Stimulated activated CD4-positive, alpha-beta T cell treated with anti-CD3 and anti-CD28 coated beads, TNF-alpha, amount 100 ng/mL, for 1 hour (primary cell): ENCODE measurements at places on chromosomes 5 and 9.

DNA sequence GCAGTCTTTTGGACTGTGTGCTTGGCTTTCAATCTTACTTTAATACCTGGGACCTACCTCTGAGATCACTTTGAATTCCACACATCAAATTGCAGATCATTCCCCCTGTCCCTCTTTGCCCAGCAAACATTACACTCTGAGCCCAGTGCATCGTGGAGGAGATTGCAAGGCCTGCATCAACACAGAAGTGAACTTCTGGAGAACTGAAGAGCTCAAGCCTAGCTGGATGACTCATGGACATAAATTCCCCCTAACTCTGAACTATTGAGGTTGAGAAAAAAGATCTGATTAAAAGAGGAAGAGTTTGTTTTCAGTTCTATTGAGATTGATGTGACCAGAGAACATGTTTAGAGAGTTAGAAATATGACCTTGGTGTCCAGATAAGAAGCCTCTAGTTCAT lies 316.0 kb upstream of the DMAC1 start:
- no peak for DNase-seq

GRCh38 chr9:91580136-91580535 lies 156.5 kb upstream of the NFIL3 start:
- DNase-seq = no peak

DNA sequence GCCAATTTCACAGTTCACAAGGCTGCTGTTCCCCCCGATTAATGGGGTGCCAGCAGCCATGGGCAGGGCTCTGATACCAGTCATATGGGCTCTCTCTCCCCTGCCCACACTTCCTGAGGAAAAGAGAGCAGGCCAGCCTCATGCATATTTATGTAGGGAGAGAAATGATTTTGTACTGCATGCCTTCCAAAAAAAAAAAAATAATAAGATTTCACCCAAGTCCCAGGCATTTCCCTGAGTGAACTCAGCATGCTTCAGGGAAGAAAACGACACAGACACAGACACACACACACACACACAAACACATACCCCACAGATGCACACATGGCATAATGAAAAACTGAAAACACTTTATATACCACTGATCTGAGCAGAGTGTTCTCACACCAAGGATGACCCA lies 232.8 kb downstream of the ASTN2 start:
- no peak for DNase-seq

DNA sequence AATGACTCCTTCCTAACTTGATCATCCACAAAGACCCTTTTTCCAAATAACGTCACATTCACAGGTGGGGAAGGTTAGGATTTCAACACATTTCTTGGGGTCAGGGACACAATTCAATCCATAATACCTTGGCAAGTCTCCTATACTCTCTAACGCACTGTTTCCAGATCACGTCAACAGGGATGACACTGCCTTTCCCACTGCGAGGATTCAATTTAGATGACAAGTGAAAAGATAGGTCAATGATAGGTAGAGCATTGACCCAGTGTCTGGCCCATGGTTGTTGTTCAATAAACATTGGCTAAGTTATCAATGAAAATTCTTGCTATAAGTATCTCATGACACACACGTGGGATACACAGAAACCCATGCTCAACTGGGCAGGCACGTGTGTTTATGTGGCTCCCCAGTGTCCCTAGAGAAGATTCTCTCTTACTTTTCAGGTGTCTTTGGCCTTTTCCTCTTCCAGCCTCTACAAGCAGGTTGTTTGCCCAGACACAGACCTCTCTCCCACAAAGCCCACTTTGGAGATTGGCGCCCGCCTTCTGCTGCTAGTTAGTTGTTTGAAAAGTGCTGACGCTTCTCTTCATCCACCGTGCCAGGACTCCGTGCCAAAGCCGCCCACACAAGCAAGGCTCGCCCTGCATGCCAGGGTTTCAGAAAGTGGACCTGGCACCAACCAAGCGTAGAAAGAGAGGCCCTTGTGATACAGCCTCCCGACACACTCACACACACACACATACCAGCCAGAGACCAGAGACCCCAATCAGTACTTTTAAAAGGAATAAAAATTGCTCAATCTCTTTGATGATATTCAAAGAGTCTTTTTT lies 594.5 kb downstream of the BNC2 start:
- DNase-seq = no peak

- DNase-seq = no peak
Measured at GRCh38 chr9:3181049-3181953, 337.4 kb upstream of the PUM3 start.

DNA sequence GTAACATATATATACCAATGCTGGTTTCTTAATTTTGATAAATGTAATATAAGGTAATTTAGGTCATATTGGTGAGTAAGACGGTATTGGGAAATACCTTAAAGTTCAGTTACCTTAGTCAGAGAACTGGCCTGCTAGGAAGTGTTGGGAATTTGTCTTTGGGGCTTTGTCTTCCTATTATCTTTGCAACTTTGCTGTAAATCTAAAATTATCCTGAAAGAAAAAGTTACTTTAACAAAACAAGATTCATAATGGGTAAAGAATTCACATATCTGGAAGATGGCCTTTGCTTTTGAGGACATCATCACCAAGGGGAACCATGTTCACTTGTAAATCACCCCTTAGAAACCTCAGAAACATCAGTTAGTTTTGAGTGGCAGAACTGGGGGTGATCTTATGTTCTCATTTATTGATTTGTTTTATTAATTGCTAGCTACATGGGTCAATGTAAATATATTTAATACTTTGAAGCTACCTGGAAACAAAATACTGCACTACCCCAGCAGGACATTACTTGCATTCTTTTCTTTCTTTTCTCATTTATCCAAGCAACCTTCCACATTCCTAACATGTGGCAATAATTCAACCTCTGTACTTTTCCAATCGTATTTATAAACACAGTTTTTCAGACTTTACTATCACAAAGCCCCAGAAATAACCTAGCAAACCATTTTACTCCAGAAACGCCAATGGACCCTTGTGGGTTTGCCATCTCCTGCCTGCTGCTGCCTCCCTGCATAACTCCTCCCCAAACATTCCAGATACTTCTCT lies 41.4 kb downstream of the GLIS3 start:
- no peak for DNase-seq

GRCh38 chr5:154395407-154396106 lies 50.2 kb upstream of the SAP30L start:
- DNase-seq = no peak

DNA sequence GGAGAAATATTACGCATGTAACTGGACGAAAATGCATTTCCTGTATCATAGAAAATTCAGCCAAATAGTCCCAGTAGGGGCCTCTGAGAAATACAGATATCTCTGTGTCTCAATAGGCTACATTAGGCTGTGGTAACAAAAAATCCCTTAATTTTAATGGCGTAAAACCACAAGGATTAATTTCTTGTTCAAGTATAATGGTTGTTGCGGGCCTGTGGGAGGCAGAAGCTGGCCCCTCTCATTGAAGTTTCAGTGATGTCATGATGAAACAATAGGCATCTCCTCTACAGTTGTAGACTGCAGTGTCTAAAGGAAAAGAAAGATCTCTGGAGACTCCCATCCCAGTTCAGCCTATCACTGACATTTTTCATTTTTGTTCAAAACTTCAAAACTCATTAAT lies 1625.6 kb upstream of the C9orf72 start:
- no peak for DNase-seq

DNA sequence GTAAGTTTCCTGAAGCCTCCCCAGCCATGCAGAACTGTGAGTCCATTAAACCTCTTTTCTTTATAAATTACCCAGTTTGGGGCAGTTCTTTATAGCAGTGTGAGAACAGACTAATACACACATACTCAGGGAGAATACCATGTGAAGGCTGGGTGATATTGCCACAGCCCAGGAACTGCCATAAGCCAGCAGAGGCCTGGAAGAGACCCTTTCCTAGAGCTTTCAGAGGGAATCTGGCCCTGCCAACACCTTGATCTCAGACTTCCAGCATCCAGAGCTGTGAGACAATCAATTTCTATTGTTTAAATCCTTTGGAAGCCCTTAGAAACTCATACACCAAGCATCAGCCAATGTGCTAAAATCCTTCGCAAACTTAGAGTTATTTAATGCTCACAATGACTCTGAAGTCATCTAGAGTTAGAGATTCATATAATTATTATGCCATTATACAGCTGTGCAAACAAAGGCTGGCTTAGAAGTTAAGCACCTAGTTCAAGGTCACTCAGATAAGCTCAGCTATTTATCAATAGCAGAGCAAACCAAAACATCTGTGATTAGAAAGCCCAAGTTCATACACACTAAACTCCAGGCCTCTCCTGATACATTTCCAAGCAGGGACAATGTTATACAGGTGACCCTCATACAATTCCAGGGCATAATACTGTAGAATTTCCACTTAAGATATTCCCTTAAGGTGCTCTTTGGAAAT lies 531.8 kb upstream of the DAP start:
- no peak for DNase-seq

GRCh38 chr5:9622971-9623421 lies 7.2 kb downstream of the TAS2R1 start:
- DNase-seq = no peak

- peak; percentile 35 for DNase-seq
Measured at GRCh38 chr9:136403538-136403914, 3.6 kb upstream of the SNAPC4 start.

DNA sequence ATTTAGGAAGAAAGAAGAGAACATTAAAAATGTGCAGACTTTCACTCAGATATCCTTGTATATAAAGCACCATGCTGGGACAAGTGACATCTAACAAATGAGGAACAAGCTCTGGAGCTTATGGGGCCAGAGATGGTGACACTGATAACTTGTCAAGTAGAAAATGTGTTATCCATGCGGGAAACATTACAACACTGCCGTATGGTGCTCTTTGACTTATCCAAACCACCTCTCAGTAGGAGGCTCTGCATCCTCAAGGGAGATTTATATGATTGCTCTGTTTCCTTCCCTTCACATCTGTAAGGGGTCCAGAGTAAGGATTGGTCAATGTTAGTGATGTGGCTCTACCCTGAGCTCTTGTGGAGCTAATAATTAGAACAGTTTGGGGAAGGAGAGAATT lies 23.5 kb downstream of the KCTD16 start:
- no peak for DNase-seq

- DNase-seq = no peak
Measured at GRCh38 chr5:175681045-175681967, 23.4 kb downstream of the HRH2 start.

DNA sequence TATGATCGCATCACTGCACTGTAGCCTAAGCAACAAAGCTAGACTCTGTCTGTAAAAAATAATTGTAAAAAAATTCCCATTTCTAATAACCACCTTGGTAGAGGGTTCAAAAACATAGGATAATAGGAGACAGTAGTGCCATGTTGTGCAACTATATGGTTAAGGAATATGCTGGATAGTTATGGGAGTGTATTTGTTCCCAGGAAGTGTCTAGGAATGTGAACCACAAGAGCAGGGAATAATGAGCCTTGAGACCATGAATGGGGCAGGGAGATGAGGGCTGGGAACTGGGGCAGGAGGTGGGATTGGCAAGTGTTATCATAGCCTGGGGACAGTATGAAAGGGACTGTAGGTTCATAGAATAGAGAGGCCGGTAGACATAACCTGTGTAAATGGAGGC lies 50.4 kb downstream of the RUSC2 start:
- no peak for DNase-seq

- DNase-seq = no peak
Measured at GRCh38 chr9:35862328-35862727, 7.9 kb downstream of the OR13J1 start.

GRCh38 chr5:122030251-122030650 lies 47.8 kb downstream of the LOX start:
- DNase-seq = no peak

DNA sequence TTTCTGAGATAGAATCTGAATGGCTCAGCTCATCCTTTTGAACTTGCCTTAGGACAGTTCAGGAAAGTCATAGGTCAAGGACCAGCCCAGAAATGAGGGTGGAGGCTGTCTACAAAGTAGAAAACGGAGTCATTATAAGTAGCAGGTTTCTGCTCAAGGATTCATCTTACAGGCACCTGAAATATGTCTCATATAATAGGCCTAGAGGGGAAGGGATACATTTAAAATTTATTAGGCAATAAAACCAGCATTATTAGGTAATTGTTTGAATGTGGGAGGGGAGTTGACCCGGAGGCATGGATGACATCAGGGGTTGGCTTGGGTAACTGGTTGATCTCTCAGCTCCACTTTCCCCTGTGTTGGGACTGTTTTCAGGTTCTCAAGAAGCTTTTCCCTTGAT lies 11.9 kb upstream of the GALNT10 start:
- DNase-seq = no peak

DNA sequence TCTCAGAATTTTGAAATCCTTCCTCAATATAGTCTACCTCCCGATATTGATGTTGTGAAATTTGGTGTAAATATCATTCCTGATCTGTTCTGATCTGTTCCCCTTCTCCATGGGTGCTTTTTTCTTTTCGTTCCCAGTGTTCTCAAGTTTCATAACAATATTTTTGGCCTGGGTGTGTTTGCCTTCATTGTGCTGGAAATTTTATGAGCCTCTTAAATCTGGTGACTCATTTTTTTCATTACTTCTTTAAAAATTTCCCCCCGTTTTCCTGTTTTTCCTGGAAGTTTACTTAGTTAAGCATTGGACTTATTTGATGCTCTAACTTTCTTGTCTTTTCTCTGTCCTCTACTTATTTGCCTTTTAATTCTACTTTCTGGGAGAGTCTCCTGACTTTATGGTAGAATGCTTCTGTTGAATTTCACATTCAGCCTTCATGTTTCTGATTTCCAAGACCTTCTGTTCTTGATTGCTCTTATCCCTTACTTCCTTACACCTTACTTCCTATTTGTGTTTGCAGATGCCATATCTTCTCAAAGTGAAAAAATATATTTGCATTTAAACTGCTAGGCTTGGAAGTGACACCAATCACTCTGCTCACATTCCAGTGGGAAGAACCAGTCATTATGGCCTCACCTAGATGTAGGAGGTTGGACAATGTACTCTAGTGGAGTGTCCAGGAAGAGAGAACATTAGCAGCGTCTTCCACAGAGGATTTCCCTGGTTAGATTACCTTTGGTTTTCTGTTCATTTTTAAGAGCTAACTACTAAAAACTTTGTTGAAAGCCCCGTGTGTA lies 441.9 kb downstream of the ARHGEF28 start:
- no peak for DNase-seq

GRCh38 chr9:98825414-98825813 lies 17.9 kb downstream of the GALNT12 start:
- DNase-seq = no peak

- no peak for DNase-seq
Measured at GRCh38 chr9:136199391-136200288, 5.3 kb downstream of the LHX3 start.

DNA sequence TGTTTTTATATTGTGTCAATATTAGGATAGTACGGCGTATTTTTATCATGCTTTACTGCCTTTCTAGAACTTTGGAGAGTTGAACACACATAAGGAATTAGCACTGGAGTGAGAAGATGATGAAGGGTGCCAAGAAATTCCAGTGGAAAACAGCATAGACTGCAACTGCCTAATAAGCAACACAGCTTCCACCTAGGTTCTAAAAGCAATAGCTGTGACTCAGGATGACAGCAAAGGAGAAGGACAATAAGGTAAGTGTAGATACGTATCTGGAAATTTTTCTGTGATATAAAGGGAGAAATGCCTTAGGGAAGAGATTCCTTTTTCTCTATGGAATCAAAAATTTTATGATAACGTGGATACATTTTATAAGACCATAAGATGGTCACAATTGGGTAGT lies 7.4 kb downstream of the PTPRD start:
- no peak for DNase-seq

GRCh38 chr5:170301981-170302652 lies 4.5 kb upstream of the LCP2 start:
- no peak for DNase-seq
